ENCODE measurements at places on chromosomes 11 and 22.

- no peak for DNase-seq
These were observed 95.1 kb downstream of the CELSR1 start for GRCh38 chr22:46442217-46442853.

DNA sequence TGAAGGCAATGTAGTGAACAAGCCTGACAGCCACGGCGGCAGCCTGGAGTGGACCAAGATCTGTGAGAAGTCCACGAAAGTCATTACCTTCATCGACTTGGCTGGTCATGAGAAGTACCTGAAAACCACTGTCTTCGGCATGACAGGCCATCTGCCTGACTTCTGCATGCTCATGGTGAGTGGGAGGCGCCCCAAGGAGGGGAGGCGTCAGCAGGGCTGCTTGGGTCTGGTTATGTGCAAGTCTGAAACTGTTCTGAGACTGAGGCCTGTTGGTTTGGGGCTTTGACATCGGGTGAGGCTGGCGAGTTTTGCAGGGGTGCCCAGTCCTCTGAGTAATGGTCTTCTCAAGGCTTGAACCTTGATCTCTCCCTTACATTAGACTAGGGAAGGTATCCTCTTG is 11.1 kb downstream of the GTPBP1 start:
- DNase-seq = no peak

DNA sequence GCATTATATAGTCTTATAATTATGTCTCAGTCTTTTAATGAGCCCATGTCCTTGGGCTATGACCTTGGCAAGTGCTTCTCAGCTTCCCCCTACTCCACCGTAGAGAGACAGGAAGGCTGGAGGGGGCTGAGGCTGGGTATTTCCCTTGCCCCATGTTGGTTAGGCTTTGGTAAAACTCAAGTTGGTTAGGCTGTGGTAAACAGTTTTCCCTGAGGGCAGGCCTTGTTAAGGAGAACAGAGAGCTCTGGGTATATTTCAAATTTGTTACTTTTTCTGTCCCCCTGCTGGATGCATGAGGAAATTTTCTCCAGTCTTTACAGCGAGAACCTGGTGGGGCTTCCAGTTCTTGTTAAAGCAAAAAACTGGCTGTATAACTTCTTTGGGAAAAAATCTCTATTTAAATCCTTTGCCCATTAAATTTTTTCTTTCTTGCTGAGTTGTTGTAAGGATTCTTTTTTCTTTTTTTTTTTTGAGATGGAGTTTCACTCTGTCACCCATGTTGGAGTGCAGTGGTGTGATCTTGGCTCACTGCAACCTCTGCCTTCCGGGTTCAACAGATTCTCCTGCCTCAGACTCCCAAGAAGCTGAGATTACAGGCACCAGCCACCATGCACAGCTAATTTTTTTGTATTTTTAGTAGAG is 12.2 kb upstream of the DCHS1 start:
- no peak for DNase-seq

DNA sequence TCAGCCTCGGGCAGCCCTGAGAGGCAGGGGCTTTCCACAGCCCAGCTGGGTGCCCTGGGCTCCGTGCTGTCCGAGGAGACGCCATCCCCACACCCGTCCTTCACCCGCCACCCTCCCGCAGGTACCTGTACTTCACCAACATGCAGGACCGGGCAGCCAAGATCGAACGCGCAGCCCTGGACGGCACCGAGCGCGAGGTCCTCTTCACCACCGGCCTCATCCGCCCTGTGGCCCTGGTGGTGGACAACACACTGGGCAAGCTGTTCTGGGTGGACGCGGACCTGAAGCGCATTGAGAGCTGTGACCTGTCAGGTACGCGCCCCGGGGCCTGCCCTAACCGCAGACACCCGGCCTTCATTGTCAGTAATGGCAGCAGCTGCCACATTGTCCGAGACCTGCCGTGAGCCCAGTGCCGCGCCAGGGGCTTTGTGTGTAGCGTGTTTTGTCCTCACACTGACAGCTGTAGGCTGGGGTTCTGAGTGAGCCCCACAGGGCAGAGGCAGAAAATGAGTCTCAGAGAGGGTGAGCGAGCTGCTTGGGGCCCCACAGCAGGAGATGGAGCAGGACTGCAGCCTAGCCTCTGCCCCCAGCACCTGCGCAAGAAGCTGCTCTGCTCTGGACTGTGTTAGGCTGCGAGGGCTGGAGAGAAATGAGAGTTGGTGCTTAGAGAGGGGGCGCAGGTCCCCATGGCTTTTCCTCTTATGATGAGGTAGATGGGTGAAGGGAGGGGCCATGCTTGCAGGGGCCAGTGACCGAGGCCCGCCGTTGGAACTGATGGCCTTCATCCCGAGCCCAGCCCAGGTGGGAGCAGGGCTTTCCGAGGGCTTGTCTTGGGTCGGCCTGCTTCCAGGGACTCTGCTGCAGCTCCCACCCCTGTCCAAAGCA is 35.3 kb upstream of the PPP6R3 start:
- no peak for DNase-seq

DNA sequence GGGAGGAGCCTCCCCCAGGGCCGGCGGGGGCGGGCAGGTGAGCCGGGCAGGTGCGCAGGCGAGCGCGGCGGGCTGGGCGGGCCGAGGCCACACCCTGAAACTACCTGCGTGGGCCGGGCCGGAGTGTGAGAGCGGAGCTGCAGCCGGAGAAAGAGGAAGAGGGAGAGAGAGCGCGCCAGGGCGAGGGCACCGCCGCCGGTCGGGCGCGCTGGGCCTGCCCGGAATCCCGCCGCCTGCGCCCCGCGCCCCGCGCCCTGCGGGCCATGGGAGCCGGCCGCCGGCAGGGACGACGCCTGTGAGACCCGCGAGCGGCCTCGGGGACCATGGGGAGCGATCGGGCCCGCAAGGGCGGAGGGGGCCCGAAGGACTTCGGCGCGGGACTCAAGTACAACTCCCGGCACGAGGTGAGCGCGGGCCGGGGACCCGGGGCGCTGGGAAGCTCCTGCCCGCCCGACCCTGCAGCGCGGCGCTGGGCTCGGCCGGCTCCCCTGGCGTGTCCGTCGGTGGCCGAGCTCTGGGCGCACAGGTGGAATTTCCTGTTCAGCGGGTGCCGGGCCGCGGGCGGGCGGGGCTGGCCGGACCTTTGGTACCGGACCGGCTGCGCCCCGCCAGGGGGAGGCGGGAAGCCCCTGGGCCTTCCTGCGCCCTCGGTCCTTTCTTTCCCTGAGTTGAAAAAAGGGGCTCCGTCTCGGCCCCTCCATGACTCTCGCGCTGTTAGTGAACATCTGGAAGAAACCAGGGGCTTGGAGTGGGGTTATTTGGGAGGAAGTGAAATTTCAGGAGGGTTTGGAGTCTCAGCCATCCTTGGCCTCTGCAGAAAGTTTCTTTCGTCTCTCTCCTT is at the start of gene ST14:
Gene ST14 (plus strand): TSS at position 126 of the 841 bp plus-strand sequence. CDS start 198 bp downstream, at position 324.
- DNase-seq = no peak

- no peak for DNase-seq
These were observed 15.6 kb downstream of the PLA2G6 start for GRCh38 chr22:38165922-38166593.

DNA sequence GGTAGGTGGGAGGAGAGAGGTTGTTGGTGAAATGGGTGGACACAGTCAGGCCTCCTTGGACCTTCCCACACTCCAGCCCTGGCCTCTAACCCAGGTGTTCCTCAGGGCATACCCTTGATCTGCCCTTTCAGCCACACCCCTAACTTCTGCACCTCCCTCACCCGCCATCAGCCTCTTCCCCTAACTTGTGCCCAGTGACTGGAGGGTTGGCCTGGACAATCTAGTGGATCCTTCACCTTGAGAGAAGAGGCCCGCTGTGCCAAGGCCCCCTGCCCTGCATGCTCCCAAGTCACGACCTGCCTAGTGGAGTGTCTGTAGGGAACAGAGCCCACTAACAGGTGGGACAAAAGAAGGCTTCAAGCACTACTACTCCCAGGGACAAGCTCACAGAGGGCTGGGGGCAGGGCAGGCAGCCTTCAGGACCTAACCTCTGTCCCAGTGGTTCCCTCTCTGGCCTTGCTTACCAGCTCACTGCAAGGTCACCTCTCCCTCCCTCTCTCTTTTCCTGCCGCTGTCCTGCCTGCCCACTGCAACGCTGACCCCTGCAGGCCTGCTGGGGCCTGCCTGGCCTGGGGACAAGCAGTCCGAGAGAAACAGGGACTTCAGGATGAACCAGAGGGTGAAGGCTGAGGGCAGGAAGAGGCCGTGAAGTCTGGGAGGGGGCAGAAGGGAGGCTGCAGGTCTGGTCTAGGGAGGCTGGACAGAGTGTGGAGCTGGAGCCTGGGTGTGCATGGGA is 3.3 kb downstream of the SYT7 start:
- DNase-seq = no peak

GRCh38 chr11:45178890-45179671 is 32.6 kb downstream of the PRDM11 start:
- DNase-seq = no peak

DNA sequence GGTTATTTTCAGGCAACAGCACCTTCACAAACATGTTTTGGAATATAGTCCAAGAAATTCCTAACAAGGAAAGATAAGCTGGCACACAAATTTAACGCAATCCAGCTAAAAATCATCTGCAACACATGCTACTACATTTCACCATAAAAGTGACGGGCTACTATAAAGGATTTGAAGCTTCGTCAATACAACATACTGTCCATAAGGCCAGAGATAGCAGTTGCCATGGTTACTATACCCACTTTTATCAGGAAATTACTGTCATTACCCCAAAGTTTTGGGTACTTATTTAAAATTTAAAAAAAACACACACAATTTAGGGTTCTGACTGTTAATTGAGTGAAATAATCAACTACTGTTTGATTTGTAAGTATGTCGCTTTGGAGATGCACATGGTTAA is 6.9 kb downstream of the PHF21A start:
- no peak for DNase-seq

DNA sequence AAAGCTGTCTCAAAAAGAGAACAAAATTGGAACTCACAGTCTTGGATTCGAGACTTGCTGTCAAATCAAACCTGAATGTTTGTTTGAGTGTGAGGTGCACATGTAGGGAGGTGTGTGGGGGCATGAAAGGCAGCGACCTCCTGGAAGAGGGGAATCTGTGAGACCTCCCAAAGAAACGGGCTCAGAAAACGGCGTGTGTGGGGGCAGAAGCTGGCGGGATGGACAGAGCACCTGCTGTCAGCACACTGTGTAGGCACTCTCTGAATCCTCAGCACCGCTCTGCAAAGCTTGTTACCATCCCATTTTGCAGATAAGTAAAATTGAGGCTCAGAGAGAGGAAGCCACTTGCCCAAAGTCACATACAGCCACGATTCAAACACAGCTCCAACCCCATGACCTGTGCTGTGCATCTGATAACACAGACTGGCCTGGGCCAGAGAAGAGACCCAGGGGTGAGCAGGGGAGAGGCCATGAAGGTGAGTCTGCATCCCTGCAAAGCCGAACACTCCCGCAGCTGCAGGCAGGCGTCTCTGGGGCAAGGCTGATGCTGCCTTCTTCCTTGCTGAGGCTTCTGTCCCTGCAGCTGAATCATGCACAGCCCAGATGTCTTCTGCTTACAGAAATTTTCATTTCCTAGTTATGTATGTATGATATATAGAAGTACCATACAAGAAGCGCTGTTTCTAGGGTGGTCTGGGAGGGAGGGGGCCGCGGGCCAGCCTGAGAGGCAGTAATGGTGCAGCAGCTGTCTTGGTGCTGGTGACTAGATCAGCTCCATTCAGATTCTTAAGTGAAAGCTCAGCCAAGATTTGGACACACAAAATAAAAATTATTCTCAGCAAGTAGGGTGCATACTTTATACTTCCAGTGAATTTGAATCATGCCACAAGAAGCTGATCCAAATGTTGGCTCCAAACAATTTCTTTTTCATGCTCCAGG is 67.3 kb upstream of the SHISAL1 start:
- no peak for DNase-seq
